Fibroblast of lung (primary cell): ENCODE measurements at places on chromosomes 13 and 19. TPM values are rescaled to one million over a fixed set of nuclear protein-coding genes. Genes with fewer than 3 reads are reported as not detected.

DNA sequence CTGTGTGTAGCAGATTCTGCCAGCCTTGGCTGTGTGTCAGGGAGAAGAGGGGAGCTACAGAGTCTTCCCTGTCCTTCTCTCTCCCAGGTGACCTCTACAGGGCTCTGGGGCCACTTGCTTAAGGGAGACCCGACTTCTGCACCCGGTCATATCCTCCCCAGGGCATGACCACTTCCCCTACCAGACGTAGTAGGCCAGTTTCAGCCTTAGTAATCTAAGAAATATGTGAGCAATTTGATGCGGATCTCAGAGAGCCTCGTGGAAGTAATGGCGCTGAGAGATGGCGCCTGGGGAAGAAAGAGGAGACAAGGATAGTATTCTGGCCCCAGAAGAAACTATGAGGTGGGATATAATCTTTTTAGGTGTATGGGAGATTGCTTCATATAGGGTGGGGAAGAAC is 41.9 kb downstream of the NFIX start:
- peak overlapping the region; percentile 91 for H3K27ac ChIP-seq
- H3K36me3 ChIP-seq: peaks cover 8% of the 10 kb centered on the region
- DNase-seq: peak; percentile 75
- H3K4me3 ChIP-seq: no peak overlapping the region
- H3K27me3 ChIP-seq: no peaks in the 10 kb centered on the region

DNA sequence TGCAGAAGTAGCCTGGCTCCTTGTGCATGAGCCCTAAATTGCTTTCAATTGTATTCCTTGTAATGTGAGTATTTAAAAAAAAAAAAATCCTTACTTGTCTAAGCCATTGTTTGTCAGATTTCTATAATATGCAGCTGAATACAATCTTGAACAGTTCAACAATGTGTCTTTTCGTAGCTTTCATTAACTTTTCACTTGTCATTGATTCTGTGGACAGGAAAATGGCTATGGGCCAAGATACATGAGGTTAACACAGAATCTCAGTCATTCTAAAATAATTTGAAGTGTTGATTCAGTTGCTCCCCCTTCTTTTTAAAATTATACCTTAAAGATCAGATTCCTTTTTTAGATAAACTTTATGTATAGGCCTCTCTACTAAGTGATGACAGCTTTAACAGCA is 395.8 kb upstream of the KLF12 start:
- H3K27ac ChIP-seq: no peak overlapping the region
- H3K36me3 ChIP-seq: no peaks in the 10 kb centered on the region
- H3K27me3 ChIP-seq: no peaks in the 10 kb centered on the region
- DNase-seq: peak; percentile 10
- H3K4me1 ChIP-seq: no peaks in the 10 kb centered on the region
- H3K4me3 ChIP-seq: no peak overlapping the region

- H3K27me3 ChIP-seq: no peaks in the 10 kb centered on the region
- H3K4me3 ChIP-seq: no peak overlapping the region
- H3K27ac ChIP-seq: no peak overlapping the region
These were observed 192.5 kb downstream of the NDFIP2 start for GRCh38 chr13:79673310-79673992.

DNA sequence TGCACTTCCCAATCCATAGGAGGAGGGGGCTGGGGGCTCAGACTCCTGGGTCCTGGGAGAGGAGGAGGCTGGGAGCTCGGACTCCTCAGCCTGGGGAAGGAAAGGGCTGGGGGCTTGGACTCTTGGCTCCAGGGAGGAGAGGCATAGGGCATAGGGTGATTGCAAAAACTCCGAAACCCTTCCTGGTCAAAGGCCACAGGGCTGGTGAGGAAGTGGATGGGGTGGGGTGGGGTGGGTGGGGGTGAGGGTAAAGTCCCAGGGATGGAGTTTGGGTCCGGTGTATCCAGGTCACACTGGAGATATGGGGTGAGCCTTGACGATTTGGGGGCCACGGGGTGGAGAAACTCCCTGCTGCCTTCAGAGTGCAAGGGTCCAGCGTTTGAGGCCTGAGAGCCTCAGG is 2.8 kb downstream of the MYH14 start:
- no peak overlapping the region for H3K4me3 ChIP-seq
- no peak overlapping the region for H3K27ac ChIP-seq
- no peaks in the 10 kb centered on the region for H3K4me1 ChIP-seq
- no peaks in the 10 kb centered on the region for H3K36me3 ChIP-seq
- DNase-seq: no peak

DNA sequence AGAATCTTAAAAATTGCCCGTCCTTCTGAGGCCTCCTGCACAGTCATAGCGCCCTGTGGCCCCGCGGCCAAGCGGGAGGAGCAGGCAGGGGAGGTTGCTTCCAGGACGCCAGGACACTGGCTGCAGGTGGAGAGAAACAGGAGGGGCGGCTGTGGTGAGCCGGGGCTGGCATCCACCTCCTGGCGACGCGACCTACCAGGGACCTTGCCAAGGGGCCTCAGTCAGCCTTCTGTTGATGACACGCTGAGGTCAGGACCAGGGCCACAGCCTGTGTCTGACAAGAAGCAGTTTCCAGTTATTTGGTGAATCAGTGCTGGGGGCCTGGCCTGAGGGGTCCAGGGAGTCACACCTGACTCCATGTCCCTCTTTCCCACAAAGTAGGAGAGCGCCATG is 13.3 kb upstream of the MKNK2 start:
- H3K27me3 ChIP-seq: no peaks in the 10 kb centered on the region
- H3K4me1 ChIP-seq: peaks cover 30% of the 10 kb centered on the region
- H3K4me3 ChIP-seq: no peak overlapping the region
- peak overlapping the region; percentile 68 for H3K27ac ChIP-seq
- DNase-seq: no peak
- H3K36me3 ChIP-seq: no peaks in the 10 kb centered on the region

CGB7 gene
- under 0.01 TPM in 2 replicates for total RNA-seq

DNA sequence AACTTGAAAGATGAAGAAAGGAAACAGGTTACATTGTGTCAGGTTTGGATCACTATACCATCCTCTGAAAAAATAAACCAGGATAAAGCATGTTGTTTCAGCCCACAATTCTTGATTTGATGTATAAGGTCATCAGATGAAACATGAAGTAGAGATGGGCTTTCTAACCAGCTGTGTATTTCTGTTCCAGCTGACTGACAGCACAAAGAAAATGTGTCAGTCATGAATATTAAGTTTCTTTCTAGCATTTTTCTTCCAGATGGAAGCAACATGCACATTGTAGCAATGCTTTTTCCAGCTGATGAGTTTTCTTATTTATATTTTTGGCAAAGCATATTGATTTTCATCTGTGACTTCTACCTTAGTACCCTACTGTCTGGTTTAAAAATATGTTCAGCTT is 199.6 kb downstream of the OXGR1 start:
- no peak overlapping the region for H3K27ac ChIP-seq
- no peaks in the 10 kb centered on the region for H3K36me3 ChIP-seq
- no peak for DNase-seq
- H3K4me1 ChIP-seq: no peaks in the 10 kb centered on the region

DNA sequence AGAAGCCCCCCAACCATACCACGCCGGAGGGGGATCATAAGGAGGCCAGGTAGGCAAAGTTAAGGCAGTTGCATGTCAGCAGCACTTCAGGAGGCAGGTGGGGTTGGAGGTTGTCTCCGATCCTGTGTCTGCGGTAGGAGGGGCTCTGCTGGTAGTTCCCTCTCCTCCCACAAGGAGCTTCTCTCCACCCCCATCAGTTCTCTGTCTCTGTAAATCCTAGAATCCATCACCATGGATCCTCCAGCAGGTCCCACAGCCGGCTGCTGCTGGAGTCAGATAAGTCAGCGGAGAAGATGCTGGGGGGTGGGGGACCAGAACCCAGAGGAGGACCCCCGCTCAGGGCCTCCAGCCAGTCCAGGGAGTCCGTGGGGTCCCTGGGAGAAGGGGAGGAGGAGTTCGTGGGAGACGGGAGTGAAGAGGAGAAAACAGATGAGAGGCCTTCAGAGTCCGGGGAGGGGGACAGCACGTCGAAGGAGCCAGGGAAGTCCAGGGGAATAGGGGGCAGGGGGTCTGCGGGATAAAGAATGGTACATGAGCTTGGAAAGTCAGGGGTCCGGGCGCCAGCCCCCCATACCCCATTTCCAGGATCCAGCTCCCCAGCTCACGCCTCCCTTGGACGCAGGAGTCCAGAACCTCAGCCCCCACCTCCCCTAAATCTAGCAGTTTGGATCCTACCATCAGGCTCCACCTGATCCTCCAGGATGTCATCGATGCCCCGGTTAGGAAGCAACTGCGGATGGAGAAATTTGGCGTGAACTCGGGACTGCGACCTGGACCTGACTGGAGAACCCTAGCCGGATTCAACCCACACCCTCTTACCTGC is 6.3 kb downstream of the MAMSTR start:
- peaks cover 11% of the 10 kb centered on the region for H3K4me1 ChIP-seq
- no peaks in the 10 kb centered on the region for H3K36me3 ChIP-seq
- peak overlapping the region; percentile 69 for H3K4me3 ChIP-seq
- no peaks in the 10 kb centered on the region for H3K27me3 ChIP-seq
- DNase-seq: no peak

OR7C1 gene
- not detected in 2 replicates for total RNA-seq

DNA sequence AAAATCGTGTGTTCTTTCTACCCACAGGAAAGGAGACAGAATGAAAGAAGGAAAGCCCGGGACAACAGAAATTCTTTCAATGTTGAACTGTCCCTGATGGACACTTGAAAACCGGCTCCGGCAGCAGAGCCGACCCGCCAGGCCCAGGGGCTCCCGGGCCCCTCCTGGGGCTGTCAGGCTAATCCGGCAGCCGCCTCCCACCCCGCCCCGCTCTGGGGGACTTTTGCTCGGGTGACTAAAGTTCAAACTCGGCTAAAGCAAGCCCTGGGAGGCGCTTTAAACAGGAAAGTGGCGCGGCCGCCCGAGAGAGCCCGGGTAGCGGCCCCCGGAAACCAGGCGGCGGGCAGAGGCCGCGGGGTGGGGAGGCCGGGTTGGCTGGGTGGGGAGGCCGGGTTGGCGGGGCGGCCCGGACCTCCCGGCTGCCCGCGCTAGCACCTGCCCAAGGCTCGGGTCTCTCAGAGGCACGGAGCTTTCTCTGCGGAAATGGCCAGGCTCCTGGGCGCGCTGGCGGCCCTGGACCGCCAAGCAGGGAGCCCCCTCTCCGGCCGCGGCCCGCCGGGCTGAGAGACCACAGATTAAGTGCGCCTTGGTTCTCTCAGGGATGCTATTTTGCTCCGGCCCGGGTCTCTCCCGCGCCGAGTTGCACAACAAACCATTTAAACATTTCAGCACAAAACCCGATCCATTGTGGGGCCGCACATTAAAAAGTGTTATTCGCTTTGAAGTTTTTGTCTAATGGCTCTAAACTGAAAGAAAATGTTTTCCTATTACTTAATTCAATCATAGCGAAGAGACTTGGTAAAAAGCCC is 2.6 kb upstream of the GSX1 start:
- no peak overlapping the region for H3K27ac ChIP-seq
- DNase-seq: no peak
- no peak overlapping the region for H3K4me3 ChIP-seq
- H3K36me3 ChIP-seq: no peaks in the 10 kb centered on the region

DNA sequence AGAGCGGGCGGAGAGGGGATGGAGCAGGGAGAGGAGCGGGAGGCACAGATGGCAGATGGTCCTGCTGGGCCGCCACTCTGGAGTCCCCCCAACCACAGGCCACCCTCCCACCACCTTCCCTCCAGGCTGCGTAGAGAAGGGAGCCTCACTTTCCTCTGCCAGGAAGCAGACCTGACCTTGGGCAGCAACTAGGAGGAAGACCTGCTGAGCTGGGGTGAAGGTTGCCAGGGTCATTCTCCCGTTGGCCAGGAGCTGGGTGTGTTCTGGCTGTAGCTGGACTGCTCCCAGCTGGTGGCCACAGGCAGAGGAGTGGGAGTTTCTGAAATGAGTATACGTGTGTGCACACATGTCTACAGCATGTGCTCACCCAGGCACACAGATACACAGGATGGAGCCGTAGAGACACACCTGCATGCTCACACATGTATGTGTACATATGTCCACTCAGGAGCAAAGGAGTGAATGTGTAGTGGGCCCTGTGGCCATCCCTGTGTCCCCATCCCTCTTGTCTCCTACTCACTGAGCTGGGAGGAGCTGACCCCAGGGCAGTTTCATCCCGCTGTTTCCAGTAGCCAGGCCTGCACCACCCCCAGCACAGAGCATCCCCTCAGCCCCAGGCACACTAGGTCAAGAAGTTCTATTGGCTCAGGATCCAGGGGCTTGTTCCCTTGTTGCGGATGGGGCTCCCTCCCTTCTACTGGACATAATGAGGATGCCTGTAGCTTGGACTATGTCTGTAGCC is 53.0 kb downstream of the CHST8 start:
- H3K4me3 ChIP-seq: no peak overlapping the region
- DNase-seq: no peak
- H3K27ac ChIP-seq: no peak overlapping the region
- H3K27me3 ChIP-seq: no peaks in the 10 kb centered on the region

- H3K4me1 ChIP-seq: peaks cover 1% of the 10 kb centered on the region
- H3K4me3 ChIP-seq: no peak overlapping the region
- H3K36me3 ChIP-seq: peaks cover 14% of the 10 kb centered on the region
These were observed 66.8 kb downstream of the IPO5 start for GRCh38 chr13:98020271-98020670.

ZNF90 gene
- total RNA-seq: 1.5 and 2.8 TPM in 2 replicates

NOVA2 gene
- not detected in 2 replicates for total RNA-seq

DNA sequence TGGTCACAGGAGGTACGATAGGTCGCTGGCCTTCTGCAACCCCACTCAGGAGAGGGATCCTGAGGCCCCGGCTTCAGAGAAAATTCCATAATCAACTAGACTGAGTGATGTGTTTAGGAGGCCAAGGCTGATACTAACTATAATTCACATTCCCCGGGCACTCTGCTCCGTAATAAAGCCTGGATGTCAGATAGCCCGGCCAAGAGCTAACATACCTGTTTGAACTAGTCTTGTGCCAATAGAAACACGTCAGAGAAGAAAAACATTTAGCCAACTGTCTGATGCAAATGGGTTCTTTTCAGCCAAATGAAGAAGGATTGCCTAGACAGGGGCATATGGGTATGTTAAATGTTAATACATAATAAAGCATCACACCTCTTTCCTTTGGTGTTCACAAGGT is 204.2 kb downstream of the TSHZ3 start:
- no peak overlapping the region for H3K4me3 ChIP-seq

SULT2A1 gene
- total RNA-seq: not detected in 2 replicates

PLK5 gene
- not detected in 2 replicates for total RNA-seq
